ENCODE measurements at places on chromosomes 7 and 10.

DNA sequence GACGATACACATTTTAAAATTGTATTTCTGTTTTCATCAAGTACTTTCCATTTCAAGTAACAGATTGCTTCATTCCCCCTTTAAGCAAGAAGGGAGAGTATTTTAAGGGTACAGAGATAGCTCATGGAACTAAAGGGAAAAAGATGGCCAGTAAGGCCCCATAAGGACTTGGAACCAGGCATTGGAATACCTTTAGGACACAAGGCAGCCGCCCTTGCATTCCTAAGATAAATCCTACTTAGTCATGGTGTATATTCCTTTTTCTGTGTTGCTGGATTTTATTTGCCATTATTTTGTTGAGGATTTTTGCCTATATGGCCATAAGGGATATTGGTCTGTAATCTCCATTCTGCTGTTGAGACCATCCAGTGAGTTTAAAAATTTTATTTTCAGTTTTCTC lies 49.2 kb downstream of the BTRC start:
- DNase-seq: no peak

DNA sequence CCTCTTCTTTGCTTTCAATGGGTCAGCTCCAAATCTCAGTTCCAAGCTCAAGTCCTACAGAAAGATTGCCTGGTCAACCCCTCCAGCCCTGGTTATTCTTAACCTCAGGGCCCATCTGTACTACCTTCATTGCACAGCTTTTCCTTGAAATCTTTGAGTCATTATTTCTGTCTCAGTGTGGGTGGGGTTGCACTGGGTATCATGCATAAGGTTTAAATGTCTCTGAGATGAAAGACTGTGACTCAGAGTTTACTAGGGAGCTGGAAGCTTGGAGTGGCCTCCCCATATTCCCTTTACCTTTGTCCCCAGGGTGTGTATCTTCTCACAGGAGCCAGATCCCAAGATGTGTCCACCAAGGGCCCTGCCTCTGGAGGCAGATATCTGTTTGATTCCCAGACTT lies 3.3 kb upstream of the OR6V1 start:
- no peak for DNase-seq

DNA sequence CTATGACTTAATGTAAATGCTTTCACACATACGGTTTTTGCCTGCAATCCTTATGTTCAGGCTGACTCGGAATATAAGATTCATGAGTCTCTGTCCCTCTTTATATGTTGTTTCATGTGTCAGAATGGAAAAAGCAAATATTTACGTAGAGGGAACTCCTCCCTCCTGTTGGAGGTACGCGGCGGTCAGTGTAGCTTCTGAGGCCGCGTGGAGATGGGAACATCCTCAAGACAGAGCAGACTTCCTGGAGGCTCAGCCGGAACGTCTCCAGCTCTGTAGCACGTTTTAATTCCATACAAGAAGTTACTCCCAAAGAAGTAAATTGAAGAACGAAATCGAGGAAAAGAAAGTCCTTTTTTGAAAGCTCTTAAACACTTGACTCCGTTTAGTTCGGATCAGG lies 248.3 kb downstream of the EBF3 start:
- no peak for DNase-seq

- no peak for DNase-seq
Observed at GRCh38 chr10:20085115-20085514, 268.9 kb downstream of the PLXDC2 start.

DNA sequence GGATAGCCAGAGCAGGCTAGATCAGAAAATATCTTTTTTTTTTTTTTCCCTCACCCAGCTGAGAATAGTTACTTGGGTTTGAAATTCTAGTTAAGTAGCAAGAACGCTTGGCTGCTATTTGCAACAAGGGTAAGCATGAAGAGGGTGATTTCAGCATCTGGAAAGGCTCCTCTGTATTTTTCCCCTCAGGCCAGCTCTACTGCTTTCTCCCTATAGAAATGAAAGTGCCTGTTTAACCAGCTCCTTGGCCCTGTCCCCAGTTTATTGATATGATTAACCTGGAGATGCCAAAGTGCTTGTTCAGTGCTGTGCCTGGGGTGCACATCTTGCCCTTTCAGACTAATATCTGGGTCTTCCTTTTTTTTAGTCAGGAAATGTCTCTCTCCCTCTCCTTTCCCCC lies 37.1 kb downstream of the AP3M1 start:
- DNase-seq: peak; percentile 31

DNA sequence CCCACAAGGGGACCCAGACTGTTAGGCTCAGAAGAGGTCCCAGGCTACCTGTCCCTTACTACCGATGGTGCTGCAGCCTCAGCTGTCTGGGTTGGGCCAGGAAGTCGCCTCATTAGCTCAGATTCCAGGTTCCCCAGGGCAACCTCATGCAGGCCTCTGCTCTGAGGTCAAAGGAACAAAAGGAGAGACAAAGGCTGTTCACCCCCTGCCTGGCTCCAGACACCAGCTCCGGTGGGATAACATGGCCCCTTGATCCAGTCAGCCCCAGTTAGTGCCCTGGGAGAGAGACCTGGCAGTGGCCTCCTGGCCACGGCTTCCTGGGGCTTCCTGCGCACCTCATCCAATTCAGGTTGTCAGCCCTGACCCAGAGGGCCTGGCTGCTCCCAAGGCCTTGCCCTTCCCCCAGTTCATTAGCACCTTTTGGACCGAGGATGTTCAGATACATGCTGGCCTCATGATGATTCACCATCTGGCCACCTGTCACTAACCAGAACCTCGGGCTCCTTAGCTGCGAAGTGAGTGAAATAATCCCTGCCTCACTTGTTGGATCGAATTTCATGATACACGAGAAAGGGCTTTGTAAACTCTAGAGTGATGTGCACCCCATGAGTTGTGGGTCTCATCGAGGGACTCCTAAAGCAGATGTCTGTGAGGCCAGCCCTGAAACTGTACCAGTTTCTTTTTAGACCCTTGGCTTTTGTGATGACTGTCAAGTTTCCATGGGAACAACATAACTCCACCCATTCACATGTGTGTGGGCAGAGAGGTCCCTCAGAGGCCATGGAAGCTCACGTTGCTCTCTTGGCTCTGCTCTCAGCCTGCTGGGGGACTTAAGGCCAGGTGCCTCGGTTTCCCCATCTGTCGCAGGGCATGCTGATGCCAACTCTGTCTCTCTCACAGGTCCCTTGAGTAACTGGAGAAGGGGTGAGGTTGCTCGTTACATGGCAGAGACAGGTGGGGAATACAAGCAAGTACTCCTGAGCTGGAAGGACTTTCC lies 79.5 kb upstream of the PCBD1 start:
- no peak for DNase-seq

Data from AG10803 (cell line).